ENCODE measurements at places on chromosomes 4 and X. TPM values are rescaled to one million over a fixed set of nuclear protein-coding genes. Genes with fewer than 3 reads are reported as not detected.

CENPU gene
- total RNA-seq: 4.3 TPM

- no peak for DNase-seq
Observed at GRCh38 chr4:106676173-106676921, 307.8 kb upstream of the GIMD1 start.

GRCh38 chr4:114807759-114808404 is 209.3 kb downstream of the UGT8 start:
- DNase-seq: no peak

DNA sequence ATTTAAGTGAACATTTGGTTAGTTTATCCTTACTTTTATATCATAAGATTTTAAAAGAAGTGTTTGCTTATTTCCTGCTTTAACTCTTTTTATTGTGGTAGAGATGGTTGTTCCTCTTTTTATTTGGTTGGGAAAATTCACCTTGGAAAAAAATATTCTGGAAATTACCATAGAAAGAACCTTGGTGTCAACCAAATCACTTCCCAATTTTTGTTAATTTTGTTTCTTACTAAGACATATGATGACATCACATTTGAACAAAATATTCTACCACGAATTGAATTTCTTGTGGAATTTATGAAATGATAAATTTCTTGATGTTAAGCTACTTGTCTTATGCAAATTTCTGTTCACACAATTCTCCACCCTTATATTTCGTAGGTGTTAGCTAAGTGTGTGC is 33.7 kb downstream of the LAMTOR3 start:
- DNase-seq: no peak

Data from breast epithelium (tissue), 4 donors.